Endothelial cell of umbilical vein (primary cell): ENCODE measurements at places on chromosomes 1 and 21.

- no peak for DNase-seq
Measured at GRCh38 chr21:27423038-27423437, 456.1 kb upstream of the ADAMTS5 start.

- DNase-seq, result no peak
Measured at GRCh38 chr1:37358992-37359391, 115.4 kb upstream of the ZC3H12A start.

DNA sequence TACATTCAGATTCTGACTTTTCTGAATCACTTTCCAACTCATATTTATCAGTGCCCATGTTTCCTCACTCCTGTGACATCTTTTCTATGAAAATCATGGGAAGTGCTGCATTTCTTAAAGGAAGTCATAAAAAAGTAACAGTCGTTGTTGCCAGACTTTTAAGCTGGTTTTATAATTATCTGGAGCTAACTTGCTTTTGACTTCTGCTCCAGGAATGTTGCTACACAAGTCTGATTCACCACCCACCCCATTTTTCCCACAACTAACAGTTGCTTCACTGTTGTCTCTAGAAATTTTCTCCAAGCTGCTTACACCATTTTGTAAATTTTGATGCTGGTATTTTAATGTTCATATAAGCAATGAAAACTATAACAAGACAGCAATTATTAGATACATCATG, 12.2 kb downstream of the FCRLB start:
- peak; percentile 67 for DNase-seq

- no peak for DNase-seq
Measured at GRCh38 chr21:41926807-41927171, 27.0 kb downstream of the C2CD2 start.

- no peak for DNase-seq
Measured at GRCh38 chr1:207815466-207815865, 63.6 kb downstream of the CD46 start.

DNA sequence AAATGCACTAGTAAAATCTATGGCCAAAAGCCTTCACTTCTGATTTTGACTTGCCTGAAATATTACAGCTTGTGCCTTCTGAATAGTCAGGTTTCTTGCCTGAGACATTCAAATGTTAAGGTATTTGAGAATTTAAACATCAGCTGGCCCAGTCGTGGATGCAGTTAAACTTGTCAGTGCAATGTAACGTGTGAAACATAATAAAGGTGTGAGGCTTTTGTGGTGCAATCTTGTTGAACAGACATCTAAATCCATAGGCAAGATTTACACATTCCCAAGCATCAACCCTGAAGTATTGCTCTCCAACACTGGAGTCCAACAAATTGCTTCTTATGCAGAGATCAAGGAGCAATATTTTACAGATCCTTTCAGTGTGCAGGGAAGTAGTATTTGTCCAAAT, 4.4 kb downstream of the CCN1 start:
- DNase-seq, result no peak

DNA sequence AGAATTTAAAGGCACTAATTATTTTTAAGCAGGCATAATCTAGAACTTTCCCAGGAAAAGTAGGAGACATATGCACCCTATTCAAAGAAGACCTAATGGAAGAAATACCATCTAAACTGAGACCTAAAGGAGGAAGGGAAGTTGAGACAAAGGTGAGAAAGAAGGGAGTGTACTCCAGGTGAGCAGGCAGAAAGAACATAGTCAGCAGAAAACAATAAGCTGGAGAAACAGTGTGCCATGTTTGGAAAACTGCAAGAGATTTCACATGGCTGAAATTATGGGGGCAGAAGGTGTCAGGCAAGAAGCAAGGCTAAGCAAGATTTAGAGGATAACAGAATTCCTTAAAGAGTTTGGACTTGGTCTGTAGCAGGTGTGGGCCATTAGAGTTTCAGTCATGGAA, 167.0 kb upstream of the USP25 start:
- no peak for DNase-seq

DNA sequence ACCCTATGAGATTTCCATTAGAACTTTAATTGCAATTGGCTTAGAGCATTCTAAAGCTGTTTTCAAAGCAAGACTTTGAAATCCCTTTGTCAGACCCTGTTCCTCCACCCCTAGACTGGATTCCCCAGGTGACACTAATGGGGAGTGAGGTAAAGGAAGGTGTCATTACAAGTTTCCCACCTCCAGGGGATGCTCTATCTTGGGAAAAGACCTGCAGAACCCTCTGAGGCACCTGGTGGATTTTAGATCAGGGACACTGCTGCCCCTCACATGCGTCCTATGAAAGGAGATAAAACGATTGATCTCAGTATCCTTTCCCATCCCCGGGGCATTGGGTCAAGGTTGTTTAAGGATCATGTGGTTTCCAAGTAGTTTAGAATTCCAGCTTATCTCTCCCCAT, 80.3 kb upstream of the RGS4 start:
- DNase-seq, result no peak

DNA sequence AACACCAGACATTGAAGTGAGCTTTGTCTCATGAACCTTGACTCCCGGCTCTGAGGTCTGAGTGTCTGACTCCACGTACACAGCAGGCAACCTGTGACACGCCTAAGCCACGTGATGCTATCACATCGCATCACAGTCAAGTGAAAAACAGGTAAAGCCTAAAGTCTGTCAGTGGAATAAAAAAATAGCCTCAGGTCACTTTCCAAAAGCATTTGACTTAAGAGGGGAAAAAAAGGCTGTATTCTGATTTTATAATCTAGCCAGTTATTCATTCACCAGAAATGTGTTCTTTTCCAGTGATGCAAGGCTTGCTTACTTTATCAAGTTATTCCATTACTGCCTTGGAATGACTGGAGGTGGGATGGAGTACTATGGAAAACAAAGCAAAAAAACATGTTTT, 163.2 kb upstream of the HMCN1 start:
- DNase-seq, result no peak

- DNase-seq, result no peak
Measured at GRCh38 chr1:204277563-204278219, 63.9 kb upstream of the GOLT1A start.

- DNase-seq, result peak; percentile 96
Measured at GRCh38 chr1:32981003-32981901, 16.6 kb upstream of the RNF19B start.

- DNase-seq, result no peak
Measured at GRCh38 chr1:22804406-22804805, 93.8 kb downstream of the EPHB2 start.

DNA sequence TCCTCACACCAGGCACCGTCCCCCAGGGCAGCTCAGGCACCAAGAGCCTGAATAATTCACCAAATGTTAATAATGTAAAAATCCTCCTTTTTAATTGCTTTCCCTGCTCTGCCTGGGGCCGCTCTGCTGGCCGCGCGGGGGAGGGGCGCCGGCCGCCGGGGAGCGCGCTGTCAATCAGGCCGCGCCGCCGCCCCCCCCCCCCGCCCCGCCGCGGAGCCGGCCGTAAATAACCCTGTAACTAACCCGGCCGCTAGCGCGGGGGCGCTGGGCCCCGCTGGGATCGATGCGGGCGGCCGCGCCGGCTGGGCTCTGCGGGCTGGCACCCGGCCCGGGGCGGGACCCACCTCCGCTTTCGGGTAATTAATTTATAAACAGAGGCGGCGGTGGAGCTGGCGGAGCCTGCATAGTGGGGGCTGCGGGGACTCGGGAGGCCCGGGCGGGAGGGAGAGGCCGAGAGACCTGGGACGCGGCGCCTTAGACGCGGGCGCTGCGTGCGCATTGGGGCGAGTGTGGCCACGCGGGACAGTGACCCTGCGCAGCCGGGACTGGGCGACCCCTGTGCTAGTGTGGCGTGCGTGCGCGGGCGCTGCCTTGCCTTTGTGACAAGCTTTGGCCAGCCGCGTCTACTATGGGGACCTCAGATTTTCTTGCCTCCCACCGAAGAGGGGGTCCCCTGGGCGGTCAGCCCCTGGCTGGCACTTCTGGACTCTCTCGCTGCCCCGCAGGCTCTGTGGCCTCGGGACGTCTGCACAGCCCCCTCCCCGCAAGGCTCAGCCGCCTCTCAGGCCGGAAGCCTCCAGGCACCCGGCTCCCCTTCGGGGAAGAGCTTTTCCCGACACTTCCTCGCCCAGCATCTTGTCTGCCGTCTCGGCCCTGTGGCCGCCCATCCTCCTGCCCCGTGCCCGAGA, 16.6 kb downstream of the SAMD11 start:
- DNase-seq, result peak; percentile 28

DNA sequence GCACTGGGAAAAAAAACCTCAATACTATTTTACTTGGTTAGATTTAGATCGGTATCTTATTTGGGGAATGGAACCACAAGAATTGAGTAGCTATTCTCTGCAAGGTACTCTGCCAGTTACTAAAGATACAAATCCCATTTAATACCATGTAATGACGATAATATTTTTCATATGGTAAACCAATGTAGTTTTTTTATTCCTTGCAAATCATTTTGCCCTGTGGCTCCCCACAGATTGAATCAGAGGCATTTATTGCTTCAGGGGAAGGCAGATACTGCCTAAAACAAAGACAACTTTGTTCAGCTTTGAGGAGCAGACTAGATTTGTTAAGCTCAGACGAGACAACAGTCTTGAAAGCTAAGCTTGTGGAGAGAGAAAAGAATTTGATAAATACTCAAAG, 226.7 kb upstream of the RUNX1 start:
- DNase-seq, result no peak

DNA sequence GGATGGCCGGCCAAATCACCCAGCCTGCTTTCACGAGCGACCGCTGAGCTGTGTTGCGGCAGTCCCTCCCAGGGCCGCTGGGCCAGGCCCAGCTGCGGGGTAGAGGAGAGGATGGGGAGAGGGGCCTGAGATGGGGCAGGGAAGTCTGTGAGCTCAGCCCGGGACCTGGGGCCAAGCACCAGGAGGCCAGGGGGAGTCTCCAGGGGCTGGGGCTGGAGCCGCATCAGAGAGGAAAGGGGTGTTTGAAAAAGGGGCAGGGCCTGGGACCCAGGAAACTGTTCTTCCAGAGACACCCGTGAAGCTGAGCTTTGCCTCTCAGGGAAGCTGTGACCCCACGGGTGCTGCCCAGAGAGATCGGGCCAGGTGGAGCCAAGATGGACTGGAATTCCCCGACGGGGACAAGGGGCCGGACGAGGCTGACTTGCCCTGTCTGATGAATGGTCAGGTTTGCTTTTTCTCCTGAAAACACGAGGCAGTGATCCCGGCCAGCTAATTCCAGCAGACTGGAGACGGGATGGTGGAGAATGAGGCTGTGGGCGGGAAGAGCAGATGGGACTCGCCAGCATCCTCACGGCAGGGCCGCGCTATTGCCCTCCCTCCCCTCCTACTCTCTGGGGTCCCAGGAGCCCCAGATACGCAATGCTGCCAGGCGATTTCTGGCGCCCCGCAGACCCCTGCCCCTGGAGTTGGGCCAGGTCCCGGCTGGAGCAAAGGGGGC, 40.3 kb upstream of the COL18A1 start:
- DNase-seq, result peak; percentile 75

GRCh38 chr1:41574842-41575241, 90.4 kb upstream of the EDN2 start:
- no peak for DNase-seq

DNA sequence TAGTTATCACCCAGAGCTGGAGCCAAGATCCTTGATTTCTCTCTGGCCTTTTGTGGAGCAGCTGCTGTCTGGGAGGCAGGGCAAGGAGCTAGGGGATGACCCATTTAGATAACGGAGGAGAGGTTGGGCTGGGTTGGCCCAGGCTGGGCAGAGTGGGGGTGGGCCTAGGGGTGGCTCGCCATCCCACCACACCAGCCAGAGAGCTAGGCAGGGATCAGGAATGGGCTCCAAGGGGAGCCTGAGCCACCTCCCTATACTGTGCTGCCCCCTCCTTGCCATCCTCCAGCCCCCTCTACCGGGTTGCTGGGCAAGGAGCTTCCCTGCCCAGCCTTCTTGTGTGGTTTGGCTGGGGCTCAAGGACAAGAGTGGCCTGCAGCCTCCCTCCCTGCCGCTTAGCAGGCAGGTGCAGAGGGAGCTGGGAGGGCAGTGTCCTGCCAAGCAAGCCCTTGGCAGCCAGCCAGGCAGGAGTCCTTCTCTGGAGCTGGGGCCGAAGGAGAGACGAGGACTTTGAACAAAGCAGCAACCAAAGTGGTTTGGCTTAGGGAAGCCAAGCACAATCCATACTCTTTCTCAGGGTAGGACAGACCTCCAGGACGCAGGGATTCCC, 4.1 kb downstream of the NUAK2 start:
- DNase-seq, result peak; percentile 59

GRCh38 chr1:208314431-208314830, 70.2 kb upstream of the PLXNA2 start:
- DNase-seq, result no peak

DNA sequence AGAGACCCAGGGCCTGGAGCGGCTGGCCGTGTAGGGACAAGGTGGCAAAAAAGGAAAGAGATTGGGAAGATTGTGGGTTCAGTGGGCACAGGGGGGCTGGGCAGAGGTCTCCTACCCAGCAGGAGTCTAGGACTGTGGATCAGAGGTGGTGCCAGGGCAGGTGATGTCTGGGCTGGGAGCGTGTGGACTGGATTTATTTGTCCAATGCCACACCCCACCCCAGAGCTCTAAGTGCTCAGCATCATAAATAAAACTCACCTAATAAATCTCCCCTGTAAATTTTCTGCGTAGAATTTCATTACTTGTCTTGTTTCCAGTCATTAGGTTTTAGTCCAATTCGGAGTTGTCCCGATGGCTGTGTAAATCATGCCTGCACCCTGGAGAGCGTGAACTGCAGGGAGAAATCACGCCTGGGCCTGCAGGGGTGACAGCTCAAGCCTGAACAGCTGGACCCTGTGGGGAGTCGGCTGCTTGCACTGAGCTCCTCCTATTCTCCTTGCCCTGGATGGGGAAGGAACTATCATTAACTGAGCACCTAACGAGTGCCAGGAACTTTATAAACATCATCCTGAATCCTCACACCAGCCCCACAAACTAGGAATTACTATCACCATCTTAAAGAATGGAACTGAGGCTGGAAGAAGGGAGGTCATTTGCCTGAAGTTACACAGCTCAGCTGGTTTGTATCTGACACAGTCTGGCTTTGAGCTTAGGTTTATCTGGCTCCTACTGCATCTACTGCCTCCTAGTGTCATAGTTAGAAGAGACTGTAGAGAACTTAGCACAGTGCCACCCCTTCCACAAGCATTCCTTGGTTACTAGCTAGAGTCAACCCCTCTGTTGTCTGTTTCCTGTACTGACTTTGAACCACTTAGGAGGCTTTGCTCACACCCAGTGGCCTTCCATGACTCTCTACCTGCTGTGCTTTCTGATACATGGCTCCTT, 25.0 kb upstream of the POU3F1 start:
- peak; percentile 28 for DNase-seq

DNA sequence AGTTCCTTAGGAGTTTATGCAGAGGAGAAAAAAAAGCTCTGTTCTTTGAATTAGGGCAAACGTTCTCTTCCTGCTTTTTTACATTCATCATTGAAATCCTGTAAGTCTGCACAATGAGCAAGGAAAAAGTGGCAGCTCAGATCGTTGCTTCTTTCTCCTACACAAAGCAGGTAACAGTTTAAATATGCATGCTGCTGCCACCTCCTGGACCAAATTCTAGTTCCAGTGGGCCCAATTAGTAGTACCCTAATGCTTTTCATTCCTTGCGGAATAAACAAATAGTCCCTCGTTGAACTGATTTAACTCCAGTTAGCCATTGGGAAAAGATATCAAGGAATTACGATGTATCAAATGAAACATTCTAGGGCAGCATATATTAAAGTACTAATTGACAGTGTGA, 20.1 kb downstream of the YTHDF2 start:
- peak; percentile 28 for DNase-seq
